Foreskin keratinocyte (primary cell): ENCODE measurements at places on chromosomes 16 and 17.

- no peak for DNase-seq
These were observed 211.6 kb upstream of the SDK2 start for GRCh38 chr17:73855720-73856333.

DNA sequence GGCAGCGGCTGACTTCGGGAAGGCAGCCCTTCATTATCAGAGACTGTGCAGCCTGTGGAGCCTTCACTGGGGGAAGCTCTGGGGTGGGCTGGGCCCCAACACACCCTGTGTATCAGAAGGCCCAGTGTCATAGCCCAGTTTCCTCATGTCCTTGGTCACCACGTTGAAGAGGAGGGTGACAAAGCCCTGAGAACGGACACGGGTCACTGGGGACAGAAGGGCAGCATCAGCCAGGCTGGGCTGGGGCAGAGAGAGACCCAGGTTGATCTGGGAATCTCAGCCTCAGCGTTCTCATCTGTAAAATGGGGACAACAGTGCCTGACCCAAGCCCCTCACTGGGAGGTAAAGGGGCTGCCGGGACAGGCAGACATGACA lies 19.3 kb downstream of the B9D1 start:
- no peak for DNase-seq

DNA sequence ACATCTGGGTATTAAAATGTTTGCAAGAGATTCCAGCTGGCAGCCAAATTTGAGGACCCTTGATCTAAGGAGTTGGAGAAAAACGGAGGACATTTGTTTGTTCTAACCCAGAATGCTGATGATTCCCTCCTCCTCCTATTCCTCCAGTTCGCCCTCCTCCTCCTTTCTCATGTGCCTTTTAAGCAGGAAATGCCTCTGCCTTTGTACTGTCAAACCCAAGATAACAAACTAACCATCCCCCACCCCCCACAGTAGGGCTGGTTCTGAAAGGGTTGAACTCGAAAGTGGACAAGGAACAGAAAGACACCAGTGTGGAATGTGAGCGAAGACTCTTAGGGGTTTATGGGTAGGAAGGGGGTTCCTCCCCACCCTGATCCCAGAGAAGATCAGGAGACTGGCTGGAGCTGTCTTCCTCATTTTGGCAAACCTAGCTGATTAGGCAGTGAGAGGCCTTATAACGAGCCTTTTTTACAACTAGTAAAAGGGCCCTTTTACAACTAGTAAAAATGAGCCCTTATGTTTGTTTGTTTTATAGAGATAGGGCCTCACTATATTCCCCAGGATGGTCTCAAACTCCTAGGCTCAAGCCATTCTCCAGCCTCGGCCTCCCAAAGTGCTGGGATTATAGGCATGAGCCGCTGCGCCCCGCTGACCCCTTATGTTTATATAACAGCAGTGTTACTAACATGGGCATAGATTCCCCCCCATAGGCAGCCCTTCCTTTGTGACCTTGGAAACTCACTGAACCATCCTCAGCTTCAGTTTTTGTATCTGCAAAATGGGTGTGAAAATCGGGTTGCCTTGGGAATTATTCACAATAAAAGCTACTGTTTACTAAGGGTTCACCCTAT lies 975 bp downstream of the CHD9 start:
- peak; percentile 59 for DNase-seq

DNA sequence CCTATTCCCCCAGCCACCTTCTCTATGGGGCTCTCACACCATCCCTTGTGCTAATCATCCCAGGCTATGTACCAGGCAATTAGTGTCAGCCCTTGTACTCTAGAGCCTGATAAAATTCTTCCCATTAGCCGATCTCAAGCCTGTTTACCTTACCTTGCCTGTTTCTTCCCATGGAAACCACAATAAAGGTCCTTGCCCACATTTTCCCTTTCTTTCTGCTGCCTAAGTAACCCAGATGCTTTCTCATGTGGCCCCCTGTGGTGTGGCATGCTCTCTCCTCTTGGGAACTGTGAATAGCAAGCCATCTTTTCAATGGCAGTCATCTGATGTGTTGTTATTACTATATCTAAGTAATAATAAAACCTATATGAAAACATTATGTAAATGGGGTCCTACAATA lies 265.8 kb upstream of the ELAC2 start:
- DNase-seq: no peak

DNA sequence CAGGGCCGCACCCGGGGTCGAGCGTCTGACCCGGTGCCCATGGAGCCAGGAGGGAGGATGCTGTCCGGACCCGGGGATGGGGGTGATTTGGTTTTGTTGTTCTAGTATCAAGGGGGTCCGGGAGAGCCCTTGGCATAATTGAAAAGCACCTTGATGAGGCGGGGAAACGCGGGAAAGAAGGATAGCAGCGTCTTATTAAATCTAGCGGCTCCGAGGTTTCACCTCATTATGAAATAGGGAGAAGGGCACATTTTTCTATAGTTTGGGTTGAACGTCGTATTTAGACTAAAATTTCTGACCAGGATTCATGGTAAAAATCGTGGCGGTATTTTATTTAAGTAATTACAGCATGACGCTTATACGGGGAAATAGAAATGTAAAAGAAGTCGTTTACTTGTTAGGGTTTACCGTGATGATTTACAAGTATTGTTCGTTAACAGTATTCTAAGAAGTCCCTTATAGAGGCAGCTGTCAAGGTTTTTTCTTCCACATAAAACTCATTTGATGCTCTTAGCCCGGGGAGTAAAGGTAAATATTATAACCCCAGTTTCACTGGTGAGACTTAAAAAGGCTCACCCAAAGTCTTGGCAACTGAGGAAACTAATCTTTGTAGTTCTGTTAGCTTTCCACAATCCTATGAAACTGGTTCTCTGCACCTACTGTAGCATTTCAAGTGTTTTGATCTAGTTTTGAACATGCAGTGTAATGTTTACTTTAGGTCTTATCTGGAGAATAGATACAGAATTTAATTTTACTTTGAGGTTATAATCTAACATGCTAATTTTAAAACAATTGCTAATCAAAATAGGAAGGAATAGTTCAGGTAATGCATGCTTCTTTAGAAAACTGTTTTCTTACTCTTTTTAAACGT lies 756 bp downstream of the LUC7L3 start:
- DNase-seq: no peak

- DNase-seq: no peak
These were observed 988 bp downstream of the CIAO3 start for GRCh38 chr16:739560-740458.

DNA sequence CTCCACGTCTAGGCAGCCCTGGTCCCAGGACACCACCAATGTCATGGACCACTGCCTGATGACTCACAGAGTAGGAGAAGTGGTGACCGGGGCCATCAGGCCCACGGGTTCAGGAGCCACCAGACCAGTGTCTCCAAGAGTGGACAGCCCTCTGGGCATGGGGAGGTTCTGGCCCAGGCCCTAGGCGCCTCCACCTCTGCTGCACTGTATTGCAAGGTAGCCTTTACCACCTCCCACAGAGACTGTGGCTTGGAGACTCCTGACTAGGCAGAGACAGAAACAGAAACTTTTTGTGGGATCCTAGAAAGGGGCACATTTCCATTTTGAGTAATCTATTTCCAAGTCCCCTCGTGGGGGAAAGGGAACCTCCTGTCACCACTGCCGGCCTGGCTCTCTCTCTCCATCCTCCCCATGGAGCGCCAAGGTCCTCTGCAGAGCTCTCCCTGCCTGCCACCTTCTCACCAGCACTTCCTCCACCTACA lies 2.9 kb downstream of the CDIP1 start:
- DNase-seq: no peak

- no peak for DNase-seq
These were observed 210.2 kb downstream of the KATNIP start for GRCh38 chr16:27759967-27760788.

GRCh38 chr16:50269769-50270509 lies 3.6 kb downstream of the ADCY7 start:
- DNase-seq: no peak

GRCh38 chr17:17505151-17505550 lies 9.0 kb upstream of the RASD1 start:
- no peak for DNase-seq

GRCh38 chr17:3036800-3037199 lies 26.6 kb downstream of the OR1D5 start:
- no peak for DNase-seq

GRCh38 chr16:15482068-15482747 lies 47.8 kb downstream of the BMERB1 start:
- DNase-seq: peak; percentile 98

DNA sequence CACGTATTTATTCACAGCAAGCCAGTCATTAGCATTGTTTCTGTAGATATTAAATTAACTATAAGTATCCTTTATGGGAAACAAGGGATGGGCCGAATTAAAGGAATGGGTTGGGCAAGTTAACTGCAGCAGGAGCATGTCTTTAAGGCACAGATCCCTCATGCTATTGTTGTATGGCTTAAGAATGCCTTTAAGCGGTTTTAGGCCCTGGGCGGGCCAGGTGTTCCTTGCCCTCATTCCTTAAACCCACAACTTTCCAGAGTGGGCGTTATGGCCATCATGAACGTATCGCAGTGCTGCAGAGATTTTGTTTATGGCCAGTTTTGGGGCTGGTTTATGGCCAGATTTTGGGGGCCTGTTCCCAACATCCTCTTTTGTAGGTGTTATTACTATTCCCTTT lies 9.1 kb downstream of the PHKB start:
- no peak for DNase-seq

- no peak for DNase-seq
These were observed 108.1 kb upstream of the CDC42EP4 start for GRCh38 chr17:73419881-73420280.

DNA sequence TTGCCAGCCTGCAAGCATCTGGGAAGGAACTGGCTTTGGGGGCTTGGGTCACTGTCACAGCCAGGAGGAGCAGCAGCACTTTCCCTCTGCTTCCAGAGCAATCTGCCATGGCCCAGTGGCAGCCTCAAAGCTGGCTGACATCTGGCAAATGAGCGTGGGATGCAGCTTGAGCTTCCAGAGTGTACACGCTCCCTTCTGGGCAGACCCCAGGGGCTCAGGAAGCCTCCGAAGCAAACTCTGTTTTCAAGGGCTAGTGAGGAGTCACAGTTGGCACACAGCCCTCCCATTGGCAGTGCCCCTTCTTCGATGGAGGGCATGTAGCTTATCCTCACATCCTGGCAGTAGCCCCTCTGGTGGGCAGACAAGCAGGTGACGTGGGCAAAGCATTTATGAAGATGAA lies 249.6 kb downstream of the ENGASE start:
- DNase-seq: no peak

DNA sequence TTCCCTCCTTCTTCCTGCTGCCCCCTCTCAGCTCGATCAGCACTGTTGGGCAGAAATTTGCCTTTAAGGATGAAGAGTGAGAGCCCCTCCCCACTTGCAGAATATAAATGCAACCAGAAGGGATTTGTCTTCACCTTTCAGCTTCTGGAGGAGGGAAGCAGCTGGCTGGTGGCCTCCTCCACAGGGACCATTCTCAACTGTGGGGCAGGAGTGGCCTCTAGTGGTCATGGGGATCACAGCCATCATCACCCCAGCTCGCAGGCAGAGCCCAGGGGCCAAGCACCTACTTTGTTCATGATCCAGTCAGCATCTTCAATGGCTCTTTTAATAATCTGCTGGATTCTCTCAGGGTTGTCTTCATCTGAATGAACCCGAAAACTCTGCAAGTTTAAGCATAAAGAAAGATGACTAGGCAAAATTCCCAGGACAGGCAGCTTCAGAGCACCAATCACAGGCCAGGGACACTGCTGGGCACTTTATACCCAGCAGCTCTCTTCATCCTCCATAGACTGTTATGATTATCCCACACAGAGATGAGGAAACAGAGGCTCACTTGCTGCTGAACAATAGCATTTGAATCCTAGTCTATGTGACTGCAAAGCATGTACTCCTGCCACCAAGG lies 13.1 kb downstream of the LYRM9 start:
- DNase-seq: peak; percentile 43

DNA sequence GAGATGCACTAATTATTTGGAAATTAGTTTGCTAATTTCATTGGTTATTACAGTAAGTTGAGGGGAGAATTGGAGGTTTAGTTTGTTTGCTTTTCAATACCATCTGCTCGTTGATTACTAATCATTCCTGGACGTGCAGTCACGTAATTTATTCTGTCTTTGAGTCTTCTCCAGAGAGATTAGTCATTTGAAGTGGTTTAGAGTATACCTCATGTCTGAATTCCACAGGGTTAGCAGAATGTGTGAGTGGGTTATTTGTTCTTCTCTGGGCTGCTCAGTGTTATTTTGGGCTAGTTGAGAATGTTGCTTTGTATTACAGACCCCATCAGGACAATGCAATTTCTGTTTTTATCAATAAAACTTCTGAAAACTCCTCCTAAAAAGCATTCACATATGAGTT lies 265.0 kb downstream of the RBFOX1 start:
- DNase-seq: peak; percentile 4

- DNase-seq: no peak
These were observed 279.0 kb upstream of the ZFHX3 start for GRCh38 chr16:73326770-73327470.

GRCh38 chr16:61968242-61969076 lies 67.8 kb downstream of the CDH8 start:
- no peak for DNase-seq

GRCh38 chr16:65123396-65124211 lies 1.7 kb upstream of the CDH11 start:
- no peak for DNase-seq

DNA sequence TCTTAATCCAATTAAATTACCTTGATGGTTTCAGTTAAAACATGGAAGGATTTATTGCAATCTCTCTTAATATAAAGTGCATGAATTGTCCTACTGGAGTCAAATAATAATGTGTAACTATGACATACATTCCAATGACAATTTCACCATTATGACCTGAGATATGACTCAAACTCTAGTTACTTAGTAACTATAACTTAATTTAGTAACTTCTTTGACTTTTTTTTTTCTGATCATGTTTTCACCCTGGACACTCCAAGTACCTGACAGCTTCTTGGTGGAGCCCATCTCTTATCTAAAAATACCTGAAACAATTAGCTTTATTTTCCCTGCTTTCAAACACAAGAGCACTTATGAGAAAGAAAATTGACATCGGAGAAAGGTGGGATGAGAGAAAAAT lies 123.7 kb downstream of the STX8 start:
- no peak for DNase-seq

DNA sequence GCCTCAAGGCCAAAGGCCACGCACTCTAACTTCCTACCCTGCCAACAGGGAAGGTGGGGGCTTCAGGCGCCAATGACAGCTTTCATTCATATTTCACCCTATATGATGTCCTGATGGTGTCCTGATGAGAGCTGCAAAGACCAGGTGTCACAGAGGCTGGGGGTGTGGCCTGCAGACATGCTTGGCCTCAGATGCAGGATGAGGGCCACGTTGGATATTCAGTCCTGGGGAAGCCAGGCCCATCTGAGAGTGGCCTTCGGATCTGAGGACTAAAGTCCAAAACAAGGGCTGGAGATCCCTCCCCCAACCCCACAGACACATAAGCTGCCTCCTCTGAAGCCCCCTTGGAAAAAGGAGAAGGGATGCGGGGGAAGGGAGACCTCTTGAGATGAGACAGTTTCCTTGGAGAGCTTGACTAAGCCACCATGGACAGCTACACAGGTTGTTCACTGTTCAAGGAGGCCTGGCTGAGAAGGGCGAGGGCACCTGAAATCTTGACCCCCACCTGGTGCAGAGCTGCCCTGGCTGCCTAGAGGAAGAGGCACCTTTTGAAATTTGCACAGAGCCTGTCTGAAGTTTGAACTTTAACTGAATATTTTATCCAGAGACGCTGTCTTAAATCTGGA lies 24.3 kb upstream of the GSG1L start:
- no peak for DNase-seq
